WERI-Rb-1 (cell line): ENCODE measurements at places on chromosomes 11 and 22.

DNA sequence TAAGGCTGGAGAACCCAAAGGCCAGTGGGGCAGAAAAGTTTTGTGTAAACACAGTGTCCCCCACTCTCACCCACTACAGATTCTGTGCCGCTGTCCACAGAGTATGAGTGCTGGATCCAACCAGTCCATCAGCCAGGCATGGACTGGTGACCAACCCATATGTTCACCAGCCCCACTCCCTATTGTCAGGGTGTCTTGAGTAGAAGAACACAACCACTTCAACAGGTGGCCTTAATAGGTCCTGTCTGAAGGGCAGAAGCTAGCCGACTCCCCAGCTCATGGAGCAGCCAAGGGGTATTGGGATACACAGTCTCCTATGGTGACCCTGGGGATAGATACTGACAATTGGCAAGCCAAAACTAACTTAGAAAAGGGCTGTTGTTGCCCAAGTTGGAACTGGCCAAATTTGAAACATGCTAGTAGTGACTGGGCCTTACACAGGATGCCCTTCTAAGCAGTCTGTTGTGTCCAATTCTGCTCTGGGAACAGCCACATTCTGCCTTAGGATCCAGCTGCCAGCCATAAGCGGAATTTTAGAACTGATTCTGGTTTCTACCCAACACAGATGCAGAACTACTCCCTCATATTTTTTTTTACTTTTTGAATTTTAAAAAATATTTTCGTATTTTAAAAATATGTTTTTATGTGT, 19.8 kb upstream of the PGM2L1 start:
- DNase-seq: no peak

- peak; percentile 92 for DNase-seq
Measured at GRCh38 chr22:31284281-31285155, 7.8 kb downstream of the PIK3IP1 start.

- no peak for DNase-seq
Measured at GRCh38 chr11:12459865-12460444, 82.6 kb downstream of the PARVA start.

- no peak for DNase-seq
Measured at GRCh38 chr11:60589611-60590010, 74.4 kb downstream of the MS4A13 start.

- DNase-seq: no peak
Measured at GRCh38 chr11:111379602-111380136, 594 bp upstream of the POU2AF1 start.

DNA sequence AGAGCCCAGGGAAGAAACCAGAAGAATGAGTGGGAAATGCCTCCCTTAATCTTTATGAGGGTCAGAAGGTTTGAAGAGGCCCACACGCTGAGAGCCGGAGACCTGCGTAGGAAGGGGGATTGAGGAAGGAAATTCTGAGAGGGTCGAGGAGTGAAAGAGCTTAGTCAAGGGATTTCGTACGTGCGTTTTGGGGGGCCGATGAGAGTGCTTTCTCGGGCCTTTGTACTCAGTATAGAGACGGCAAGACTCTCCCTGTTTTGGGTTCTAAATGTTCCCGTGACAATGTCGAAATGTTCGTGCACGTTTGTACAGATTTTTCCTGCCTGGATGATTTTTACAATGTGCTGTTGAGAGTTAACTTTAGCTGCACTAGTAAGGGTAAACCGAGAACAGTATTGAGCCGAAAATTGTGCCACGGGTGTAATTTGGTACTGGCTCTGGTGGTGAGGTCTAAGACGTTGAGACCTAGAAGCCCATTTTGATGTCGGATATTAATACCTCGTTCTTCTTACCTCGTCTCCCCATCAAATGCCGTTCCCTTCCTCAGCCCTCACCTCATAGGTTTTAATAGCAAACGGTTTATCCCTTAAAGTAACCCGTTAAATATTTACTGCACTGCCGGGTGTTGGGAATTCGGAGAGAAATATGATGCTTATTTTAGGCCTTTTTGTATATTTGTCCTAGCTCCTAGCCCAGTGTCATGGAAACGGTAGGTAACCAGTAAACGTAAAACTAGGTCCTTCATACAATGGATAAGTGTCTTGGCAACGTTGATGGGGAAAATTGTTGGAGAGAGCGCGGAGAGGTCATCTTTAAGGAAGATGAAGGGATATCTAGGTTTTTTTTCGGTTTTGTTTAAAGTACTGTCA, 734 bp downstream of the C11orf58 start:
- DNase-seq: no peak

DNA sequence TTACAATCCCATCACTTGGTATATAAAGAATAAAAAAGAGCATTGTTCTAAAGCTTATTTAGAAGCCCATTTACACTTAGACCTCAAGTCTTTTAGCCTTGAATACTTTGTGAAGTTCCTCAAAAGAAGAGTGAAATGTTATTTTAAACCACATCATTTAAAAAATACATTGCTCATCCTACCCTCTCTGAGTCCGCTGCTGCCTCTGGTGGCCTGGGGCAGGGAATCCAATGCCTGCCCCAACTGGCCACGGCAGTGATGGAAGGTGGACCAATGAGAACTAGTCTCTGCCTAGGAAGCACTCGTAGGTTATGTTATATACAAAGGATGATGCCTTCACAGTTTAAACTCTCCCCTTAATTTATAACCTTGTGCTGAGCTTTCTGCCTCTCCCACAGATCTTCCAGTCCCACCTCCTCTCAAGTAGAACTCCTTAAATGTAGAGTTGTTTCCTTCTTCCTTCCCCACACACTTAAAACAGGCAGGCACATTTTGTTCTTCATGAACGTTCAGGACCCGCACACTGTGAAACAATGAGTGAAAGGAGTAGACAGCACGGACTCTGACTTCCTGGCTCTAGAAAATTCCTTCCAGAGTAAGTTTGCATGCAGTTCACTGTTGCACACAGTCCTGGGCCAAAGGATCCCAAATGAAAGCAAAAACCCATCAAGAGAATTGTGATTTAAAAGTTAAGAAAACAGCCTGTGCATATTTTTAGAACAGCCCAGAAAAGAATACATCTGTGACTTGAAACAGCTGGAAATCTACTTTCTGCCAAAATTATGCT, 167.8 kb downstream of the RRAS2 start:
- DNase-seq: no peak

DNA sequence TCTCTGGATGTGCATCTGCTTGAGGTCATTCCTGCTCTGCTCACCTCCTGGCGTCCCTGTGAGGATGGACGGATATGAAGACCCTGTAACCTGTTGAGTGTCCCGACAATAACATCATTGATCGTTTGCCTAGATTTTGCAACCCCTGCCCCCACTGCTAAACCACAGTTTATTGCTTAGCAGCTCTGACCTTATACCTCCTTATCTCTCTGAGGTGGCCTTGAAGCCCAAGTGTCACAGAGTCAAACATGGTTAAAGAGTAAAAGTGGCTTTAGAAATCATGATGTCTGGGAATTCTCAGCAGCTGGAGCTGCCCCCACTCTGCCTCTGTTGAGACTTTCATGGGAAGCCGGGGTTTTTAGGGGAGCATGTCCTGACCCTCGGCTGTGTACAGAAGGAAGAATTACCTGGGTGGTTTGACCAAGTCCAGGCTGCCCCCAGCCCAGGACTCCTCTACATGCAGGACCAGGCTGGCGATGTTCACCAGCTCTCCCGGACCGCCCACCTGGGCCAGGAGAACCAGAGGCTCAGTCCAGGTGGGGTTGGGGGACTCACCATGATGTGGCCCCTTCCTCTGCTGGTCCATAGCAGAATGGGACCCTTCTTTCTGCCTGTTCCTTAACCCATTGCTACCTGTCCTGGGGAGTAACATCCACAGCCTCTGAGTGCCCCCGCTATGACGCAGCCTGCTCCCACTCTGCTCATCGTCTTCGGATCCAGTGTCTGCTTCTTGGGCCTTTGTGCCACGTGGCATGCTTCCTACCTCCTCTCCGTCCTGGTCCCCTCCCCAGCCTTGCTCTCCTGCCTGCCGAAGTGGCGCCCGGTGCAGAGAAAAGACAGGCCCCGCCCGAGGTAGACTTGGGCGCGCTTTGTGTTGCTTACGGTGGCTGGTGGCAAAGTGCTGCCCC, 33.4 kb upstream of the FTH1 start:
- no peak for DNase-seq

- DNase-seq: peak; percentile 88
Measured at GRCh38 chr11:61609980-61610366, 29.1 kb upstream of the SYT7 start.

DNA sequence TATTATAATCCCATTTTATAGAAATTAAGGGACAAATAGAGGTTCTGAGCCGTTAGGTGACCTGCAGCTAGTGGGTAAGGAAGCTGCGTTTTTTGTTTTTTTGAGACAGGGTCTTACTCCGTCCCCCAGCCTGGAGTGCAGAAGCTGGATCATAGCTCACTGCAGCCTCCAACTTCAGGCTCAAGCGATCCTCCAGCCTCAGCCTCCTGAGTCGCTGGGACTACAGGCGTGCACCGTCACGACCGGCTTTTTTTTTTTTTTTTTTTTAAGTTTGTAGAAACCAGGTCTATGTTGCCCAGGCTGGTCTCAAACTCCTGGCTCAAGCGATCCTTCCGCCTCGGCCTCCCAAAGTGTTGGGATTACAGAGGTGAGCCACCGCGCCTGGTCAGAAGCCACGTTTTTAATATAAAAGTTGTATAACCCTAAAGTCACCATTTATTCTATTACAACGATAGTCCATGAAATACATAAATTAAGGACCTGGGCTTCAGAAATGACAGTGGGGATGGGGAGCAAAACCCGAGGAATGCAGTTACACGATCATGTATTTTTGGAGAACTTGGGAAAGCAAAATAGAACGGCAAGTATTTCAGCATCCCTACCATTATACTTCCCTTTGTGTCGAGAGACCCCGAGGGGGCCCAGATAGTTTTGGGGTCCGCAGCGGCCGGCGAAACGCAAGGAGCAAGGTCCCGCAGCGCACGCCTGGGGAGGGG, 638 bp downstream of the SAAL1 start:
- no peak for DNase-seq

DNA sequence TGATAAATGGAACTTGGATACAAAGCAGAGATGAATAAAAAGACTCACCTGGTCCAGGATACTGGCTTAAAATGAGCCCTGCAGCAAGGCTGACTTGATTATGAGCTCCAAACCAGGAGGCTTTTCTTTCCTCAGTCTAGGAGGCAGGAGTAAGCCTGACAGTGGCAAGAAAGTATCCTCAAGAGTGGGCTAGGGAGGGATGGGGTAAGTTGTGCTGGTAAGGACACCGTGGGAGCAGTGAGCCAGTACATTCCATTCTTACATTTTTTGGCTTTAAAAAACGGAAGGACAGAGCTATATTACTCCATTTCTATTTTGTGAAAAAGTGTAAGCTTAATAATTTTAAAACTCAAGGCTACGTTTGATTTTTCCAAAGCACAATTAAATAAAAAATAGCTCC, 187.1 kb upstream of the DDI1 start:
- DNase-seq: no peak

DNA sequence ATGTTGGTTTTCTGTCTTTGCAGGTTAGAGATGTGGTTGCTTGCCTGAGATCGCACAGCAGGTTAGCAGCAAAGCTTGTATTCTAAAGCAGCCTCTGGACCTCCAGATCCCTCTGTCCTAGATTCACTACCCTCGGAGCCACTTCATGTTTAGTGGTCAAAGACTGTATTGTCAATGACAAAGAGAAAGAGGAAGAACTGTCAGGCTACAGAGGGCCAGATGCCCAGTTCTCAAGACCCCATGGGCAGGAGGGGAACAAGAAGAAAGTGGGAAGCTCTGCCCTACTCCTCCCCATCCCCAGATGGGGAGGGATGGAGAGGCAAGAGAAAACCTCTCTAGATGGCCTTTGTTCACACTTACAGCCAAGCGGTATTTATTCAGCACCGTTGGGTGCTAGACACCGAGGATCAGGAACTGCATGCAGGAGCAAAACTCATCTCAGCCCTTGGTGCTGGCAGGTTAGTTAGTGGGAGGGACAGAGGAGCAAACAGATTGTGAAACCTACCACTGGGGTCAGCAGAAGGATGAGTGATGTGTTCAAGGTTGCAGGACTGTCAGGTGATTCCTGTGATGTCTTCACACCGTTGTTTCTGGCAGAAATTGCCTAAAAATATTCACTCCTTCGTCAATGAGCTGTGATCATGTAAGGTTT, 38.3 kb upstream of the PTPRJ start:
- DNase-seq: no peak

DNA sequence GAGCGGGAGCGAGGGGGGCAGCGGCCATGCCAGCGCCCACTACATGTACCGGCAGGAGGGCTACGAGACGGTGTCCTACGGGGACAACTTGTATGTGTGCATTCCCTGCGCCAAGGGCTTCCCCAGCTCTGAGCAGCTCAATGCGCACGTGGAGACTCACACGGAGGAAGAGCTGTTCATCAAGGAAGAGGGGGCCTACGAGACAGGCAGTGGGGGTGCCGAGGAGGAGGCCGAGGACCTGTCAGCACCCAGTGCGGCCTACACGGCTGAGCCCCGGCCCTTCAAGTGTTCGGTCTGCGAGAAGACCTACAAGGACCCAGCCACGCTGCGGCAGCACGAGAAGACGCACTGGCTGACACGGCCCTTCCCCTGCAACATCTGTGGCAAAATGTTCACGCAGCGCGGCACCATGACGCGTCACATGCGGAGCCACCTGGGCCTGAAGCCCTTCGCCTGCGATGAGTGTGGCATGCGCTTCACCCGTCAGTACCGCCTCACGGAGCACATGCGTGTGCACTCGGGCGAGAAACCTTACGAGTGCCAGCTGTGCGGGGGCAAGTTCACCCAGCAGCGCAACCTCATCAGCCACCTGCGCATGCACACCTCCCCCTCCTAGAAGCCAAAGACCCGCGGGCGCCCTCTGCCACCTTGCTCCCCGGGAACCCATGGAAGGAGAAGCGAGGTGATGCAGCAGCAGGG, 20.9 kb upstream of the TMEM191C start:
- DNase-seq: no peak

GRCh38 chr11:64090806-64091516, 55.2 kb downstream of the FLRT1 start:
- DNase-seq: no peak

GRCh38 chr22:10741210-10741609, 4786.8 kb upstream of the OR11H1 start:
- DNase-seq: no peak

DNA sequence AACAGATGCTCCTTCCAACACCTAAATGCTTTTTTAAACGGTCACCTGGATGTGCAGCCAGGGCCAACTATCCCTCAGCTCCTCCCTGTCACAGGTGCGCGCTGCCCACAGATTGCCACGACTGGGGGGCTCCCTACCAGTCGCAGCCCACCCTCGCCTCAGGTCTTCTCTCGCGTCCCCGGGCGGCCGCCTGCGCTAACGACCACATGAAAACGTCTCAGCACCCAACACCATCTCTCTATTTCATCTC, 469 bp downstream of the ZBED5 start:
- peak; percentile 37 for DNase-seq

DNA sequence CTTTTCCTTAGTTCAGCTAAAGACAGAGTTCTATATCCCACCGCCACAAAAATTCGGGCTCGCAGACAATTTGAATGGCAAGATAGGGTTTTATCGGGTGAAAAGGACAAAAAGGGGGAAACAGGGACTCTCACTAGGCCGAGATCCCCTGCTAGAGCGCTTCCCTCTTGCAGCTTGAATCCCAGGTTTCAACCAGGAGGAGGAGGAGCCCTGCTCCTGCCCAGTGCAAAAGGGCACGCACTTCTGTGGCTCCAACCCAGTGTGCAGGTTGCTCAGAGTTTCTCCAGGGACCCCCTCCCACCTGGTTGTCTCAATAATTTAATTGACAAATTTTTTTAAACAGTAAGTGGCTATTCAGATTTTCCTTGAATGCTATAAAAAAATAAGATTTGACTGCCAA, 152.6 kb upstream of the LUZP2 start:
- DNase-seq: no peak
